ENCODE measurements at places on chromosomes 5 and 9.

DNA sequence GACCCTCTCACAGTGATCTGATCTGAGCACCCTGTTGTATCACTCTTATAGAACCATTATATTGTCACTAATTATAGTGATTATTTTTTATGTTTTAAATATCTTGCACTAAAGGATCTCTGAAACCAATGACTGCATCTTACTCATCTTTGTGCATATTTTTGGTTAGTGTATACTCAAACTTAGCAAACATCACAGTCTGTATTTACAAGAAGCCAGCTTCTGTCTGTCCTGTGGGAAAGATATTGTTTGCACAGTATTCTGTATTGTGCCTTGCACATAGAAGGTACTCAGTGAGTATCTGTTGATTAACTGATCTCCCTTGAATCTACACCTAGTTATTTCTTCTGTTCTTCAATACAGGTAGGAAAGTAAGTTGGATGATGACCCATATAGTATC lies 131.5 kb downstream of the PAM start:
- no peak for DNase-seq

- peak; percentile 35 for DNase-seq
These were observed 31.4 kb upstream of the PSD2 start for GRCh38 chr5:139763930-139764791.

GRCh38 chr9:28810388-28811075 lies 1237.3 kb upstream of the C9orf72 start:
- DNase-seq = no peak

DNA sequence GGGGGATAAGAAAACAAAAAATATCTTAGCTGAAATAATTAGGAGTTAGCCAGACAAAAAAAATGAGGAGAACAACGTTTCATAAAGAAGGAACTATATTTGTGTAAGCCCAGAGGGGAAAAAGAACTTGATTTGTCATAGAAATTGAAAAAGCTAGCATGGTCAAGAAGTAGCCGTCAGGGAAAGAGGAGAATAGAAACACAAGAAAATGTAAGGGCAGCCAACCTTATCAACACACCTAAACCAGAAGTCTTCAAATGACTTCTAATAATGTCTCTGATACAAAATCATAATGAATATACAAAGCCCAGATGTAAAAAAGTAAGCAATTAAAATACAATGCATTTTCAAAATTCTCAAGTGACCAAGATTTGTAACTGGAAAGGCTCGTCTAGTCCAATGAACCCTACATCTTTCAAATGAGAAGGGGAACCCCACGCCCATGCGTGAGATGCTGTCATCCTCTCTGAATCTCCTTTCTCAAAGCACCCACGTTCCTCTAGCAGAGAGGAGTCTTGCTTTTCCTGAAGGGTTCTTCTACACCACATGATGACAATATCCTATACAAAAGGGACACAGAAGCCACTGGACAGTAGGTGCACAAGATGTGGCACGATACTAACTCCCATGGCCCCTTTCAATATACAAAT lies 103.7 kb downstream of the ARL15 start:
- no peak for DNase-seq

- DNase-seq = no peak
These were observed 161.9 kb upstream of the RAI14 start for GRCh38 chr5:34494111-34494755.

DNA sequence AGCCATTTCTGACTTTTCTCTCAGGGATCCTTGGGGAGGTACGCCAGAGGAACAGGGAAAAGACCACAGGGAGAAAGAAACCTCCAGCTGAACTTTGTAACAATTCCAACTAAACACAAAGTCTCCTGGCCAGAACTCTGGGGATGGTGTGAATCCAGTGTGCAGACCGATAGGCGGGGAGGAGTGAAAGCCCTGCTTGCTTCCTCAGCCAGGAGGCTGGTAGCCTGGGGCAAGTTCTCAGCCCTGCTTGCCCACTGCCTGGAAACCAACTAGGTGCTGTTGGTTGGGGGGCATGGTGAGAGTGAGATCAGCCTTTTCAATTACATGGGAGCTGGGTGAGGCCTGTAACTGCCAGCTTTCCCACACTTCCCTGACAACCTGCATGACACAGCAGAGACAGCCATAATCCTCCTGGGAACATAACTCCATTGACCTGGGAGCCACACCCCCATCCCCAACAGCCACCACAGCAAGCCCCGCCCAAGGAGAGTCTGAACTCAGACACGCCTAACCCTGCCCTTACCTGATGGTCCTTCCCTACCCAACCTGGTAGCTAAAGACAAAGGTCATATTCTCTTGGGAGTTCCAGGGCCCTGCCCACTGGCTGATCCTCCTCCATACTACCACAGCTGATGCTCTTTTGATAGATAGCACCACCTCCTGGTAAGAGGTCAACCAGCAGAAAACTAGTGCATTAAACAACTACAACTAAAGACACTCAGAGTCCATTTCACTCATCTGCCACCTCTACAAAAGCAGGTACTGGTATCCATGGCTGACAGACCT lies 100.1 kb upstream of the TNFAIP8 start:
- no peak for DNase-seq

GRCh38 chr5:20248118-20248517 lies 260.1 kb upstream of the CDH18 start:
- DNase-seq = no peak

- DNase-seq = no peak
These were observed 396.5 kb upstream of the MEF2C start for GRCh38 chr5:89279391-89280036.

- DNase-seq = no peak
These were observed 86.3 kb upstream of the GRHPR start for GRCh38 chr9:37336150-37336549.

DNA sequence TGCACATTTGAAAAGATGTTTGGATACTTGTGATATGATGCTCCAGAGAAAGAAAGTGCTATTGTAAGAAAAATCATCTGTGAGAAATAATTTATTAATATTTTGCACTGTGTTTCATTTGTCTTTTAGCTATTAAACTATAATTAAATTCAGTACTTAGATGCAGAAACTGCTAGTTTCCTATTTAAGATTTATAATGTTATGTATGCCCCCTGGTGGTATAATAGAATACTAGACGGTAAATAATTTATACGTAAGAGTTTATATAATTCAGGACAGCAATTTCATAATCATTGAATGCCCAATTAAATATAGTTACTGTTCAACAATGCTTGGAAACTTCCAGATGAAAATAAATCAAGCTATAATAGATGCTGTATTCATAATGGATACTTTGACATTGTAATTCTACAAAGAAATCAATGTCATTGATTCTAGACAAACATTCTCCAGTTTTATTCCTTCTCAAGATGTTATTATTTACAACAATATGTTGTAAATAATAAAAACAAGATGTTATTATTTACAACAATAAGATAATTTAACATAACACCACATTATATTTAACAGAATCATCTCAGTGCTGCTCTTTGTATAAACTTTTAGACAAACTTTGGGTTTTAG lies 101.0 kb downstream of the TMEM232 start:
- peak; percentile 41 for DNase-seq

DNA sequence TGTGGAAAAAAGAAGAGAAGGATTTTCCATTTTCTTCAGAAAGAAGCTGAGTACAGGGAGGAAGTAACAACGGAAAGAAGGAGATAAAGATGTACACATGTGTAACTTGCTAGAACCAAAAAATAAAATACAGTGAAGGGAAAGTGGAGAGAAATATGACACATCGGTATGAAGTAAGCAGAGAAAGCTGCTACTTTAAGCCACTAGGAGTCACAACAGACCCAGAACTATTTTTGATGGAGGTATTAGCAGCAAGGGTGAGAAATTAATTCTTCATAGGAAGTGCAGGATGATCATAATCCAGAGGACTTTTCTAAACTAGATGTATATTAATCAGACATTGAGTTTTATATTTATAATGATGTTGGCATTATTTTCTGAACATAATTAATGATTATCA lies 88.5 kb downstream of the FAM174A start:
- peak; percentile 53 for DNase-seq

GRCh38 chr5:174759091-174759490 lies 34.7 kb downstream of the MSX2 start:
- DNase-seq = no peak

DNA sequence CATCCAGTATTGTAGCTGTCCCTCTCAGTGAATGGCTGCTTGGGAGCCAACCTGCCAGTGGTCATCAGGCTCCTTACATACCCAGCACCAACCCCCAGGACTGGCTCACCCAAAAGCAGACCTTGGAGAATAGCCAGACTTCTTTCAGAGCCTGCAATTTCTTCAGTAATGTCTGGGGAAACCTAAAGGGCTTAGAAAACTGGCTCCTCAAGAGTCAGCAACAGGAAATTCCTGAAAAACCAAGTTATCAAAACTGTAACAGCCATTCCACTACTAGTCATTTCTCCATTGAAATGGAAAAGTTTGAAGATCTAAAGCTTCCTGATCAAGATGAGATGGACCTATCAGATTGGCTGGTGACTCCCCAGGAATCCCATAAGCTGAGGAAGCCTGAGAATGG lies 12.3 kb upstream of the STING1 start:
- DNase-seq = no peak

GRCh38 chr5:34817558-34818351 lies 21.2 kb upstream of the TTC23L start:
- DNase-seq = no peak

GRCh38 chr5:55585206-55585610 lies 50.4 kb upstream of the PLPP1 start:
- DNase-seq = no peak

DNA sequence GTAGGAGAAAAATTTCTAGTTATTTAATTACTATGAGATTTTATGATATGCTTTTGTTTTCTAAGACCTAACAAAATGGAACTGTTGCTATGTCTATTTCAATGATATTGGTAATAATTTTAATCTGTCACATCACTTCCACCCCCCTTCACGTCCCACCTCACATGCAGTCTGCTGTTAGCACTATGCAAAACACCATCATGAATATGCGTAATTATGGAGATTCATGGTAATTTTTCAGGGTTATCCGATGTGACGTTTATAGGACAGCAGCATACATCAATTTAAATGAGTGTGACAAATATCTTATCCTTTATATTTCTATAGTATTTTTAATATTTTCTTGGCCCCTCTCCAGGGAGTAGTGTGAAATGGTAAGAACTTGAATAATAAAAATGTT lies 283.8 kb upstream of the TMEM161B start:
- DNase-seq = no peak

GRCh38 chr9:91488341-91488740 lies 64.7 kb upstream of the NFIL3 start:
- no peak for DNase-seq

DNA sequence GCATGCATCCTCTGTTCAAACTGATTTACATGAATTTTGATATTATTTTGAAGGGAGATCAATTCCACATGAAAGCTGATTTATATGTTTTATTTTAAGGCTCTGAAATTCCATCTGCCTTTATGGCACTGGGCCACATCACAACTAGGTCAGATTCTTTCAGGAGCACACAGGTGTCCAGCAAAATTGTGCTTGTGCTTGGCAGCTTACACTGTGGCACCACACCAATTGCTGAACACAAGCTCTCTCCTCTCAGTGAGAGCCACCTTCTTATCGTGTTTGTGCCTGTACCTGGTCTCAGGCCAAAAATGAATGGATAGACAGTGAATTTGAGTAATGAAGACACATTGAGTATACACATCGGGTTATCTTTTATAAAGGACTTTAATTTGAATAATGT lies 200.4 kb downstream of the CDH10 start:
- no peak for DNase-seq

GRCh38 chr5:170053896-170054295 lies 51.8 kb upstream of the FOXI1 start:
- DNase-seq = no peak

GRCh38 chr9:132069046-132069898 lies 10.4 kb downstream of the MED27 start:
- DNase-seq = no peak

DNA sequence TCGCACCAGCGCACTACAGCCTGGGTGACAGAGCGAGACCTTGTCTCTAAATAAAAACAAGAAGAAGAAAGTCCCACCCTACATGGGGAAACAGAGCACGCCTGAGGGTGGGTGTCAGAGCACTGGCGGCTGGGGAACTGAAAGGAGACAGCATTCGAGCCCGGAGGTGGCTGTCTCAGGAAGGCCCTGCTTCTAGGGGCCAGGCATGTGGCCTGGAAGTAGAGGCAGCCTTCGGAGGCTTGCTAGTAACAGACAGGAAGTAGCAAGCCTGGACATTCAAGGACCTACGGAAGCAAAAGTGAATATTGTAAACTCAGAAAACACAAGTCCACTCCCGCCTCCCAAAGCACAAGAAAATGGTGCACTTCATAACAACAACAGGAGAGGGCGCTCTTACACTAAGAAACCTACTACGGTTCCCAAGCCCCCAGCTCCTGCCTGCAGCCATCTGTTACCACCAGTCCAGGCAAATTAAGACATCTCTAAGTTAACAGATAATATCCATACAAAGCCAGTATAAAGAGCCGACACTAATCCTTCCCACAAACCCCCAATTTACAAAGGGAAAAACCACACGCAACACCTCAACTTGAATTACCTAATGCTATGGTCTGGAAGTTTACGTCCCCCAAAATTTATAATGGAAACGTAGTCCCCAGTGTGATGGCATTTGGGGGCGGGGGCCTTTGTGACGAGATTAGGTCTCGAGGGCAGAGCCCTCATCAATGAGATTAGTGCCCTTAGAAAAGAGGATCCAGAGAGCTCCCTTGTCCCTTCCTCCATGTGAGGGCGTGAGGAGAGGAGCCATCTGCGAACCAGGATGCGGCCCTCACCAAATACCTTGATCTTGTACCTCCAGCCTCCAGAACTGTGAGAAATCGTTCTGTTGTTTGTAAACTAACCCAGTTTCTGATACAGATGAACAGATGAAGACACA lies 7.7 kb downstream of the RASGEF1C start:
- no peak for DNase-seq

DNA sequence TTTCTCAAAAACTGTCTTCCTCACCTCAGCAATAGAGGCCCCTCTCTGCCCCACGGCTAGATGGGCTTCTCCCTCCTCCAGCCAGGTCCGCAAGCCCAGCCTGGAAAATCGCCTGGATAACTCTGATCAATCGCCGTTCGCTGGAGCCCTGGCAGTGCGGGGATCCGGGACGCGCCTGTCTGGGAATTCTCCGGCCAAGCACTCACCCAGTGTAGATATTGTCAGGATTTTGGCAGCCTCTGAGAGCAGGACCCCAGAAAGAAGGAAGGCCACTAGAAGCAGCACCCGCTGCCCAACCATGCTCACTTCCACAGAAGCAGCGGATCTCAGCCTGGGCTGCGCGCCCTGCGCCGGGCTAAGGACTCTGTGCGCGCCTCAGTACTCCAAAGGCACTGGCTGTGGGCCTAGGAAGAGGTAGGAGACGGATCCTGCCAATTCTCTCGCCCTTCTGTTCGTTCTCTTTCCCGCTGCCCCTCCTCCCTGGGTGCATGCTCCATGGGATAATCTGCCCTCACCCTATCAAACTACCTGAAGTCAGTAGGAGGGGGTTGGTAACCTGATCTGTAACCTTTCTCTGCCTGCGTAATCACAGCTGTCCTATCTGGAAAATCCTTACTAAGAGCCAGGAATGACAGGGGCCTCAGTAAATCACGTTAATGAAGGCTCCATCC lies at the start of gene UGT3A1:
UGT3A1 (minus strand) TSS at position 450 of the 671 bp plus-strand sequence; CDS start at position 300, 150 bp downstream.
- no peak for DNase-seq

- DNase-seq = no peak
These were observed 349.6 kb upstream of the SLC30A5 start for GRCh38 chr5:68744206-68744605.

Measured in CD4-positive, alpha-beta T cell treated with Interleukin-4 for 1 hour (primary cell).